Left hindlimb (tissue), 1 donor: ENCODE measurements at places on chromosomes 3 and 15.

DNA sequence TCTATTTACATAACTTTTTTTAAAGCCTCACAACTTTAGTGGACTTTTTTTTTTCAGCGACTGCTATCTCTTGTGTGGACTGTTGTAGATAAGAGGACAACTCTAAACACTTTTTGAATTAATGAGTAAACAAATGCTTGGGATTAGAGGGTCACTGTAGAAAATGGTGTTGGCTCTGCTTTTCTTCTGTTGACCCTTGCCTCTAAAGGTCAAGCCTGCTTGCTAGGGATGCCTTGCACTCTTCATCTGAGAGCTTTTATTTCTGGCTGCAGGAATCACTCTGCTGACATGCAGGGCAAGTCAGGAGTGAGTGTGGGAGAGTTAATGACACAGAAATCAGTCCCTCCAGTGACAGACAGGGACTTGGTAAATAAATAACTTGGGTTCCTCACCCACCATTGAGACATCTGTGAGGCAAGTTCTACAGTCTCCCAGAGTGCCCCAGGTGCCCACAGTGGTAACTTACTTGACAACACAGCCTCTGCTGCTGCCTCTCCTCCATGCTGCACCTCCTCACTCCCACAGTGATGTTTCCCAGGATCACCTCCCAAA, 390.1 kb downstream of the IL20RB start:
- DNase-seq = no peak

GRCh38 chr3:121970047-121970446, 52.0 kb downstream of the ILDR1 start:
- no peak for DNase-seq

DNA sequence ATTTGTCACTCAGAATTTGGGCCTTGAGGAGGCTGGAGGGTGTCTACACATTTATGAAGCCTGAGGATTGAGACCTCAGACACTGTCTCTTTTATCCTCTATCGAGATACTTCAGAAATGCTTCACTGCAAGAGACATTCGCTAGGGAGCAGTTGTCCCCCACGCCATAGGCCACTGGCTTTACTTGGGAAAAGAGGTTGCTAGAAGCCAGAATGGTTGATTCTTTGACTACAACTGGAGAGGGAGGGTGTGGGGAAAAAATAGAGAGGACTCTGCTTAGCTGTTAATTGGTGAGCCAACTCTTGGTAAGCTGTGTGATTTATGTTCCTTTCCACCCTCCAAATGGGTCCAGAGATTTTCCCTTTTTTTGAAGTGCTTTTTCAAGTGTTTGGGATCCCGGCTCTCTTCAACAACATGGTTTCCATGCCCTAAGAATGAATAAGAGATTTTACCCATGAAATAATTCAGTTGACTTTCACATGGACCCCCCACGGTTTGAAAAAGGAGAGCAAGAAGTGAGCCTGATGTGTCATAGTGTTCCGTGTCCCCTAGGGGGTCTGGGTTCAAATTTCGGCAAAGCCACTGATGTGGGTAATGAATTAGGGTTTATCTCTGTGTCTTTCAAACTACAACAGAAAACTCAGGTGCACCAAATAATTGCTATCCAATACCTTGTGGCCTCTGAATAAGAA, 2.7 kb downstream of the BOC start:
- DNase-seq = no peak

DNA sequence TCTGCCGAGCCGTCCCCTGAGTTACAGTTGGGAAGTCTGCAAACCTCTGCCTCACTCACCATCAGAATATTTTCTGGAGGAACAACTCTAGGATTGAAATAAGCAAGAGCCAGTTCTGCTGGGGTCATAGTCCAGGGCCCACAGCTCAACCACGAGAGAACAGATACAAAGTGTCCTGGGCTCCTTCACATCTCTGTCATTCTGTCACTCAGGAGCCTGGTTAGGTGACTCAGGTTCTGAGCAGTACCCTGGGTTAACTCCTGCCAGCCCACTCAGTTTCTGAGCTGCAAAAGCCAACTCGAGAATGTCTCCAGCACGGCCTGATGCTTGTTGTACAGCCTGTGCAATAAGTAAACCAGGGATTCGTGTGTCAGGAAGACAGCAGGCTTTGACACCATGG, 155.7 kb downstream of the SLCO3A1 start:
- DNase-seq = no peak

GRCh38 chr3:102447272-102447671, 12.5 kb downstream of the ZPLD1 start:
- DNase-seq = no peak

GRCh38 chr3:37985637-37986320, 4.8 kb upstream of the VILL start:
- peak; percentile 31 for DNase-seq

- no peak for DNase-seq
These were observed 1.8 kb downstream of the GSK3B start for GRCh38 chr3:120092474-120092873.

GRCh38 chr3:153573481-153573880, 411.5 kb downstream of the RAP2B start:
- no peak for DNase-seq

GRCh38 chr3:104437891-104438290, 928.8 kb upstream of the ALCAM start:
- DNase-seq = peak; percentile 40

GRCh38 chr3:131275556-131275955, 106.0 kb upstream of the NUDT16 start:
- DNase-seq = no peak

DNA sequence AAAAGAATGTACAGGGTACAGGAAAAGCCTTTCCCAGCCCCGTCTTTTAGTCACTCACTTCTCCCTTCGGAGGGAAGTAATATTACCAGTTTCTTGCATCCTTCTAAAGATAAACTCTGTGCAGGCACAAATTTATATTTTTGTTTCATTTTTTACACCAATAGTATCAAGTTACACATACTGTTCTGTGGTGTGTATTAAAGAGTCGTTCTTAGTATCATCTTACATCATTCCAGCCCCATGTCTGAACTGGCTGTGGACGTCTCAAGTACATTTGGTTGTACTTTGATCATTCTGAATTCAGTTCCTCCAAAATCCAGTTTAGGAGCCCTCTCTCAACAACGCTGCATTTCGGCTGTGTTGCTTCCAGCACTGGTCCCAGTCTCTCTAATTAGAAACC, 68.7 kb downstream of the LMLN start:
- DNase-seq = no peak

DNA sequence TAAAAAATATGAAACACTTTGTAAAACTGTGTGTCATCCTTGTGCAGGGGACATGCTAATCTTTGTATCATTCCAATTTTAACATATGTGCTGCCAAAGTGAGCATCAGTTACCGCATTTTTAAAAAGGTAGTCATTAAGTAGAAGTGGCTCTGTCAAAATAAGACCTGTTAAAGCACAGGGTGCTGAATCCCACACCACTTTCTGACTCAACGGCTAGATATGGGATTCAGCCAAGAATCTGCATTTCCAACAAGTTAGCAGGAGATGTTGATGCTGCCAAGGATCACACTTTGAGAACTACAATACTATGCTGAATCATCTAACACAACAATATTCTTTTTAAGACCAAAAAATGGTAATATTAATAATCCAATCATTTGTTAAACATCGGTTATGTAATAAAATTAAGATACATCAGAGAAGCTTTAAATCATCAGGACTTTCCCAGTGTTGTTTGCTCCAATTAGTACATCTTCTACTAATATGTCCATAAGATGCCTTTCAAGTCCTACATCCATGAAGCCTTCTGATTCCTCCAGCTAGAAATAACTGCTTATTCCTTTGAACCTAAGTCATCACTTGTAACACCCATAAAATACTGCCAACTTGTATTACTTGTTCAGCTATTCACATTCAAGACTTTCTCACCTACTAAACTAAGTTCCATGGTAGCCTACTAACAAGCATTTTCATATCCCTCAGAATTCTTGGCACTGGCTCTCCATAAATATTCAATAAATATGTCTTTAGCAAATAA, 71.1 kb downstream of the TBL1XR1 start:
- no peak for DNase-seq

DNA sequence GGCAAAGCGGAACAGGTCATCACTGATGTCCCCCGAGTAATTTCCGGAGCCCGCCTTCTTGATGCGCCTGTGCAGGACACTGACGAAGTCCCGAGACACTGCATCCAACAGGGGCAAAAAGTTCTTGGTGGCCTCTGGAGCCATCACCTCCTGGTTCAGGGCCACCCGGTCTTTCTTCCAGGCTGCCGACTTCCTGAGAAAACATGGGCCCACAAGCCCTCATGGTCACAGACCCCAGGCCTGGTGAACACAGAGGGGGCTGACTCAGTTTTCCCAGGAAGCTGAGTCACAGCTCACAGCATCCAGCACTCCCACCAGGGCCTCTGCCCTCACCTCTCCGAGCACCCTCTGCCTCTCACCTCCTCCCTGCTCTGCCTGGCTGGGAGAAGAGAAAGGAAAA, 22.4 kb downstream of the CYP11A1 start:
- no peak for DNase-seq

GRCh38 chr3:171606151-171606751, 146.0 kb upstream of the TNIK start:
- no peak for DNase-seq

- DNase-seq = no peak
These were observed 12.6 kb downstream of the RAB11A start for GRCh38 chr15:65881766-65882434.

DNA sequence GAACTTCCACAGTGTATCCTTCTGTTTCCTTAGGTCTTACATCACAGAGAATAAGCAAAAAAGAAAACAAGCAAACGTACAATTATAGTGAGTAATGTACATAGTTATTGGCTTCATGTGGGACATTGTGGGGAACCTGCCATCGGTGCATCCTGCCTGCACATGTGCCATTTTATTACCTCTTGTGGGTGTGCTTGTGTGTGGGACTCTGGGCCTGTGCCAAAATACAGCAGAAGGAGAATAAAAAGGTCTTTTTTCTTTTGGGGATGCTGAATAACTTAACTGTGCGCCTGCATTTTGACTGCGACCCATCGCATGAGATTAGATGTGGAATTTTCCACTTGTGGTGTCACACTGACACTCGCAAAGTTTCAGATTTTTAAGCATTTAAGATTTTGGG, 169.6 kb upstream of the DCBLD2 start:
- no peak for DNase-seq

GRCh38 chr3:177320765-177321247, 123.5 kb upstream of the TBL1XR1 start:
- DNase-seq = no peak

GRCh38 chr3:12947504-12948369, 106.4 kb upstream of the RPL32 start:
- DNase-seq = peak; percentile 86
